NCI-H446 treated with DMSO at 0.1 percent for 48 hours (cell line): ENCODE measurements at places on chromosomes 6 and 20.

GRCh38 chr6:168170841-168171601, 92.0 kb upstream of the FRMD1 start:
- no peak for DNase-seq

DNA sequence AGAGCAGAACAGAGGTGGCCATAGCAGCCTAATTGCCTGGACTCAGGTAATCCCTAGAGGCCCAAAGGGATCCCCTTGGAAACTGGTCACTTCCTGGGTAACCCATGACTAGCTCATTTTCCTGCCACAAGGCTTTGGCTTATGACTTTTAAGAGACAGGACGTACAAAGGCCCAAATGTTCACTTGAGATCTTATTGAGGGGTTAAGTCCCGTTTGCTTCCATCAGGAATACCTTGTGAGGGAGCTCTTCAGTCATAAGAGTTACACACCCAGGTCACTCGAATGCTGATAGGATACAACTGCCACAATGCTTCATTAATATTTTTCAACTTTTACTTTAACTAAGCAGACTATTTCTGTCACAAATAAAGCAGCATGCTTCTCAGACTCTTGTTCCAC, 51.7 kb downstream of the TMEM170B start:
- no peak for DNase-seq

DNA sequence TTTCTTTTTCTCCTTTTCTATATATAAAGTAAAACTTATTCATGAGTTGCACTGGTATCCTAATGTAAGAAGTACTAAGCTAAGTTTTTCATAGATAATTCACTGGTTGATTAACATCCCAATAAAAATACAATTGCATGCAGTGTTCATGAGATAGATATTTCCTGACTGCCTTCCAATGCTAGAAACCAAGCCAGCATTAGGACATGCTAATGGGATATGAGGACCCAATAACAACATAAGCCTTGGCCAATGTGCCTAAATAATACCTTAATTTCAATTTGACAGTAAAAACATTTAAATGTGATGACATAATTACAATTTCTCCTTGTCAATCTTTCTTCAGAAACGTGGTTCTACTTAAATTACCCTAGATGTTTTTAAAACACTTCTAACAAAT, 152.7 kb downstream of the RNGTT start:
- no peak for DNase-seq

DNA sequence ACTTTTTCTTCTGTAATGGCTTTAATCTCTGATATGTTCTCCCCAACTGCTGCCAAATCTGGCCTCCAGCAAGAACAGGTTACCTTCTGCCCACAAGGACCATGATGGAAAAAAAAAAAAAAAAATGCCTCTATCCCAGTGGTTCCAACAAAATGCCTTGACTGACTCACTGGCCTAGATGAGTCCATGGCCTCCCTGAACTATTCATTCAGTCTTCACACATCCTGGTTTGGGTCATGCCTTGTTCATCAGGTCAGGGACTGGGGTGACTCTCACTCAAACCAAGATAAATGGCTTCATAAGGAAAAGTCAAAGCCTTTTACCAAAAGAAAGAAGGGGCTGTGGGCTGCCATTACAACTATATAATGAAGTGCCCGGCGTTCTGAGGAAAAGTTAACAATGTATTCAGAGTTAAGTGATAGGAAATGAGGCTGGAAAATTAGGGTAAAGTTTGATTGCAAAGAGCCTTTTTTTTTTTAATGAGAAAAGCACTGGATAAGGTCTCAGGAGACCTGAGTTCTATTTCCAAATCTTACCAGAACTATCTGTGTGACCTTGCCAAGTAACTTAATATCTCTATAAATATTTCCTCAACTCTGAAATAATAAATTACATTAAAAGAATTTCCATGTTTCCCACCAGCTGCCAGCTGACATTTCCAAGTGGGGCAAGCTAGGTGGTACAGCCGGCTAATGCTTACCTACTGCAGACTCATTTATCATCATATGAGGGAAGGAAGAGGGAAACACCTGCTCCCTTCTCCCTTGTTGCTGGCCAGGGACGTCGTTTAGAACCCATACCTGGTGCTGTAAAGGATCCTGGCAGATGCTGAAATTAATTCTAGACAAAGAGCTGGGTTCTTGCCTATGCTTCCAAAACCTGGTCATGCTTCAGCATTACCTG, 380.0 kb upstream of the MARCKS start:
- no peak for DNase-seq

DNA sequence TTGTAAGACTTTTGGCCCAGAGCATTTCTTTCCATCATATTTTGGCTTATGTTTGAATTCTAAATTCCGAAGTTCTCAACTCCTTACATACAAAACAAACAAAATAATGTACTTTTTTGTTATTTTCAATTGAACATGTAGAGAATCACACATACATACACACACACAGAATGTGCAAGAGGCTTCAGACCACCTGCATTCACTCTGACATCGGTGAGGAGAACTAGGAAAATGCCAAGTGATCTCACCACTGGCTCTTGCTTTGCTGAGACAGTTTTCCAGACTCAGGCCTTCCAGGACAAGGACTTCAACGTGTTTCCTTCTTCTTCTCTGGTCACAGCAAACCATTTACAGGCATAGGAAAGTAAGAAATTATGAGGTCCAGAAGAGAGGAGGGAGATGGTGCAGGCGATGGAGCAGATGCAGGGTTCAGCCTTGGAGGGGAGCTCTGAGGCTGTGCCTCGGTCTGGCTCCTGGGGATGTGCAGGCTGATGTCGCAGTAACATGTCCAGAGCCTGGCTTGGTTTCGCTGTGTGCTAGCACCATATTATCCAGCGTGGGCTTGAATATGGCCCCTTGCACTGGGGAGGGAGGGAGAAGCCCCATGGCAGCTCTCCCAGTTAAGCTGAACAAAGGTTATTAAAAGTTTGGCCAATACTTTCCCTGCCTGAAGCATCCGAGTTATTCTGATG, 93.4 kb downstream of the DACT2 start:
- DNase-seq: no peak

DNA sequence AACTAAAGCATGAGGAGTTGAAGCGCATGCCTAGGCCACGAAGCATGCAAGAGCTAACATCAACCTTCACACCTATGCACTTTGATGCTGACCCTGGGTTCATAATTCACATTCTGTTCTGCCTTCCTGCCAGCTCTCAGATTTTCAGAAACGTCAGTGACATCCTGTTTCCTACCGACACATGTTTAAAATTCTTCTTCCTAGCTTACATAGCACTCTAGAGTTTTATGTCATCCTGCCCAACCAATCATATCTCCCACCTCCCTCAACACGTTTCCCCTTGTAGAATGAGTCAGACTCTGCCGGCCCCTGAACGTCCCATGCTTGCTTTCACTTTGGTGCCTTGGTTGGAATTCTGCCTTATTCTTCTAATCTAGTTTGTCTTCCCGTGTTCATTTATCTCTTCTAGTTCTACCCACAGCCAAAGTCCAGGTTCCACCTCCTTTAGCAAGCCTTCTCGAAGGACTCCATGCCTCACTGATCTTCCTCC, 97.2 kb upstream of the MAP7 start:
- no peak for DNase-seq

DNA sequence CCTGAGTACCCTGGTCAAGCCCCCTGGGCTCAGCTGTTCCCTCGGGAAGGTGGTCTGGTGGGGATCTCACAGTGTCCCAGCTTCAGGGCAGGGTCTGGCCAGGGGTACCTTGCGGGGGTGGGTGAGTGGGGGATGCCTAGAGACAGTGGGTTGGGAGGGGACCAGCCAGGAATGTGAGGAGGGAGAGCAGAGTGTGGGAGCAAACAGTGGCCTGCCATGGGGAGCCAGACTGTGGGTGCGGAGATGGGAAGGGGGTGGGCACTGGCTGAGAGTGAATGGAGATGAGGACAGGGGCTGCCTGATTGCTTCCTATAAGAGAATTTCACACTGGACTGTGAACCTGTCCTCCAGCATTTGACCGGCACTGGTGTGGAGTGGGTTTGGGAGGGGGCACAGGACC, 95.1 kb downstream of the VEGFA start:
- DNase-seq: no peak

DNA sequence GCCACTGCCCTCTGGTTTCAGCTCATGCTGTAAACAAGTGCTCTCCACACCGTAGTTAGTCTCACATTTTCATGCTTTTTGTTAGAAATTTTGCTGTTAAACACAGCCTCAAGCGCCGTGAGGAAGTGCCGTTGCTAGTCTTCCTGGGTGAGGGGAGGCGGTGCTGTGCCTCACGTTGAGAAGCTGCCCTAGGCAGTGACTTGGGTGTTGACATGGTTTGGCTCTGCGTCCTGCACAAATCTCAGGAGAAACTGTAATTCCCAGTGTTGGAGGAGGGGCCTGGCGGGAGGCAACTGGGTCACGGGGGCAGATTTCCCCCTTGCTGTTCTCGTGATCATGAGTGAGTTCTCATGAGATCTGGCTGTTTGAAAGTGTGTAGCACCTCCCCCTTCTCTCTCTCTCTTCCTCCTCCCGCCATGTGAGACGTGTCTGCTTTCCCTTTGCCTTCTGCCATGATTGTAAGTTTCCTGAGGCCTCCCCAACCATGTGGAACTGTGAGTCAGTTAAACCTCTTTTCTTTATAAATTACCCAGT, 95.8 kb downstream of the ERMARD start:
- no peak for DNase-seq

- no peak for DNase-seq
Observed at GRCh38 chr20:50594591-50595432, 84.6 kb downstream of the PTPN1 start.

GRCh38 chr6:89613790-89614189, 24.8 kb downstream of the LYRM2 start:
- no peak for DNase-seq

- peak; percentile 23 for DNase-seq
Observed at GRCh38 chr6:43076464-43077332, 584 bp downstream of the PTK7 start.

- DNase-seq: peak; percentile 93
Observed at GRCh38 chr6:69379518-69379917, 417.3 kb downstream of the LMBRD1 start.

GRCh38 chr6:45105170-45105820, 222.8 kb upstream of the RUNX2 start:
- DNase-seq: no peak

DNA sequence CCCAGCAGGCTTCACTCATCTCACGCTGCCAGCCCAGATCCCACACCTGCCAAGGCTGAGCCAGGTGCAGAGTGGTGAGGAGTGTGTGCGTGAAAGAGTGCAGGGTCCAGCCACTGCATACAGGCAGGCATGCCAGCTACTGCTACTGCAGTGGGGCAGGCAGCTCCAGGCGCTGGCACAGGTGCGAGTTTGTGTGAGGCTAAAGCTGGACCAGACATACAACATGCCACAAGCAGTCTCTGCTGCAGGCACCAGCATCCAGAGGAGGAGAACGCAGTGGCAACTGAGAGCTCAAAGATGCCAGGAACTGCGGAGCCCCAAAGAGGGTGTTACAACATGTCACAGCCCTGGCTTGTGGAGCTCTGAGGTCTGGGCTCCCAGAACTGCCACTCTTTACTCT, 149.8 kb downstream of the EYS start:
- no peak for DNase-seq
